Stimulated activated CD4-positive, alpha-beta T cell treated with anti-CD3 and anti-CD28 coated beads, Interleukin-4, amount 100 ng/mL, for 4 hours (primary cell): ENCODE measurements at places on chromosomes 3 and 15.

DNA sequence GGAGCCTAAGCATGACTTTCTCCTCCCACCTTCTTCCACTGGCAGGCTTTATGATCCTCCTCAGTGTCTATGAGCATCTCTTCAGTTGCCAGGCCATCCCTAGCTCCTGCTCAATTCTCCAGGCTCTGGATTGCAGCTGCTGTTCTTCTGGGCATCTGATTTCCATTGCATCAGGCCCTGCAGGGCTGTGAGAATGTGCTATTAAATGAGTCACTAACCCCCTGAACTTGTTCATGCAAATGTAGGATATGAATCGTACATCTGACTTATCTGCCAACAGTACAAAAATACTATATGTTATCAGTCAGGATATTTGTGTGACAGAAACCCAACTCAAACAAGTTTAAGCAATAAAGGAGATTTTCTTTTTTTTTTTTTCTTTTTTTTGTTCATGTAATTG lies 11.9 kb downstream of the GPR176 start:
- no peak for DNase-seq

DNA sequence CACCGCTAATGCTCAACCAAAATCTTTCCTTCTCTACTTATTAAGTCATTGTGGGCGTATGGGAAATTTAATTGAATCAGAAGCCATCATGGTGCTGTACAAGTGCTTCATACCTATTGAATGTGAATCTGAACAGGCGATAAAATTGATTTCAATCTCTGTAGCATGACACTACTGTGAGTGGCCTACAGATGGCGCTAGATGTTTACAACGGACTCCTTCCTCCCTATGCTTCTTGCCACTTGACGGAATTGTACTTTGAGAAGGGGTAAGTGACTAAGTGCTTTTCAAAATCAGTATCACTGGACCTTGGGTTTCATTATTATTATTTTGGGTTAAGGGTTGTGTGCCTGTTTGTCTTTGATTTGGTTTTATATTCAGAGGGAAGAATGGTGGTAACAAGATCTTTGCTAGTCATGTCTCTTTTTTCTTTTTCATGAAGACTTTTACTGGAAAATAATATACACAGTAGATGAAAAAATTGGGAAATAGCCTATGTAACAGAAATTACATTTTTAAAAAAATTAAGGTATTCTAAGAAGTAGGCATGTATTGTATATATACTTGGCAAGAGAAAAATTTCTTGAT lies 35.4 kb downstream of the ACP3 start:
- DNase-seq = peak; percentile 48

DNA sequence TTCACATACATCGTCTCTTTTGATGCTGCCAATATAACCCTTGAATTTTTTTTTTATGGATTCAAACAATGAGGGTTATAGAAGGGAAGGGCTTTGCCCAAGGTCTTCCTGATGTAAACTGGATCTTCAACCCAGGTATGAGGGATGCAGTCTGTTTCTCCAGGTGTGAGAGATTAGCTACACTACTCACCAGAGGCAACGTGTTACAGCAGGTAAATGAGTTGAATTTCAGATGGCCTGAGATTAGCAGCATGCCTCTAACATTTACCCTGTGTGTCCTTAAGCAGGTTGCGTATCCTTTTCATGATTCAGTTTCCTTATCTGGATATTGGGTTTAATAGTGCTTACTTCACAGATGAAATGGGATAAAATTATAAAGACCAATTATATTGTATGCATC lies 1.9 kb downstream of the RTP4 start:
- no peak for DNase-seq

DNA sequence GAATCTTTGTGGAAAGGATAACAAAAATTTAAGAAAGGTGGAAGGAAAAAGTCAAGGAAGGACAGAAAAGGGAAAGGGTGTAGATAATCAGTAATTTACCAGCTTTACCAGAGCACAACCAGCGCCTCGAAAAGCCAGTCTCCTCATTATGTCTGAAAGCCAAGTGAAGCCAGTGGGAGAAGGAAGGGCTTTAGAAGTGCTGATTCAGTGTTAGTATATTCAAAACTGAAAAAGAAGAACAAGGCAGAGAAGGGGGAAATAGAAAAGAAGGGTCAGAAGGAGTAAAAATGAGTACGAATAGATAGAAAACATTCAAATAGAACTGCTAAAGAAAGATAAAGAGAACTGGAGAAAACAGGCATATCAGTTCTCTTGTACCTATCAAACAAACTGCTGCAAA lies 4.1 kb downstream of the PBRM1 start:
- no peak for DNase-seq

GRCh38 chr3:83890763-83891135 lies 1068.0 kb upstream of the CADM2 start:
- no peak for DNase-seq

DNA sequence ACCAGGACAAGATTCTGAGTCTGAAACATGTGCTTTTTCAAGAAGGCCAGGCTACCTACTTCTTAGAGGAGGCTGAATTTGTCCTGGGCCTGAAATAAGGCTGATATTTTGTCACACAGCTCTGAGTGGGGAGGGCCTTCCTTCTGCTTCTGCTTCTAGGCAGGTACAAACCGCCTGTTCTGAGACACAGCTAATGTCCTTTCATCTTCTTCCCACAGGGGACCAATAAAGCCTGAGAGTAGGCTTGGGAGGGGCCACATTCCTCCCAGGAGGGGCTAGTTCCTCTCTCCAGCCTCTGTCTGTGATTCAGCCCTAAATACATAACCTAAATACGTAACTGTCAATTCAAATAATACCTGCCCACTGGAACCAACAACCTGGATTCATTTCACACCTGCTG lies 34.8 kb downstream of the CRYGS start:
- DNase-seq = no peak

DNA sequence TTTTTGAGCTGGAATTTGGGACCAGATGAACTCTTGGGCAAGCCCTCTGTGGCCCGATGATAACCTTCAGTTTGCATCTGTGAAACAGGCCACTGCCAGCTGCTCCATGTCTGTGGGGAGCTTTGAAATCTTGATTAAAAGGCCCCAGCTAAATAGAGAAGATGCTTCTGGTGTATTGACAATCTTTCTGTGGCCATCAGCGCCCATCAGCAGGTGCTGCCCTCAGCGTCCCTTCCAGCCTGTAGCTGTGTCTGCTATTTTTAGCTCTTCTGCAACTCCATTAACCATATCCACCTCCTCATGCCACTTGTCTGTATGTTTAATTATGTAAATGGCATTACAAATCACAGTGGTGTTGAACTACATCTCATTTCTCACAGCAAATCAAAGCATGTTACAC lies 54.0 kb downstream of the CHCHD6 start:
- no peak for DNase-seq

- DNase-seq = no peak
These were observed 3.0 kb upstream of the HDGFL3 start for GRCh38 chr15:83210619-83211018.

- no peak for DNase-seq
These were observed 4.8 kb downstream of the PAQR5 start for GRCh38 chr15:69303337-69304181.

DNA sequence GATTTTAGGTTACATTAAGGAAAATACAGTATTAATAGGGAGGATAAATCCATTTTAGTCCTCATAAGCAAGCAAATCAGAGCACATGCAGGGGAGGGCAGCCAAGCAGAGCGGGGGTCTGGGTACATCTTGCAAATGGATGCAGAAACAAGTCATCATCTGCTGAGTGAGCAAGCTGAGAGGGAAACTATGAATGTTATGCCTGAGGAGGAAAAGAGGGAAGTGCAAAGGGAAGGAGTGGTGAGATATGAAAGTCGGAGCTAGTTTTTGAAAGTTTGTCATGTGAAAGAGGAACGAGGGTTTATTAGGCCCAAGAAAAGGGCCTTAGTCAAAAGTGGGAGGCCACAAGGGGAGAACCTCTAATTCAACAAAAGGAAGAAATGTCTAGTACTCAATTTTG lies 15.4 kb downstream of the PTX3 start:
- no peak for DNase-seq

DNA sequence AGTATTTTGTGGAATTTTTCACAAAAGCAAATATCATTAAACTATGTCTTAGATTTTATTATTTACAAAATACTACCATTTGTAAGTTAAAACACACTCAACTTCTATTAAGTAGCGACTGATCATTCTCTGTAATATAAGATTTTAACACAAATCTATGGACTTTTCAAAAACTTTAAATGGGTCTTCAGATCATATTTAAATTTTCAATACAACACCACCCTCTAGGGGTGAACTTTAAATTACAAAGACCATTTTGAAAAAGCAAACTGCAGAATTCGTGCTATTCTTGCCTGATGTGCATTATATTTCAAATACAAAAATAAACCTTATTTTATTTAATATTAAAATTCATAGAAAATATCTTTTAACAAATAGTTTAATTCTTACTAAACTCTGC lies 8.2 kb upstream of the VGLL4 start:
- DNase-seq = no peak

GRCh38 chr3:113377158-113377557 lies 64.1 kb downstream of the CFAP44 start:
- no peak for DNase-seq

DNA sequence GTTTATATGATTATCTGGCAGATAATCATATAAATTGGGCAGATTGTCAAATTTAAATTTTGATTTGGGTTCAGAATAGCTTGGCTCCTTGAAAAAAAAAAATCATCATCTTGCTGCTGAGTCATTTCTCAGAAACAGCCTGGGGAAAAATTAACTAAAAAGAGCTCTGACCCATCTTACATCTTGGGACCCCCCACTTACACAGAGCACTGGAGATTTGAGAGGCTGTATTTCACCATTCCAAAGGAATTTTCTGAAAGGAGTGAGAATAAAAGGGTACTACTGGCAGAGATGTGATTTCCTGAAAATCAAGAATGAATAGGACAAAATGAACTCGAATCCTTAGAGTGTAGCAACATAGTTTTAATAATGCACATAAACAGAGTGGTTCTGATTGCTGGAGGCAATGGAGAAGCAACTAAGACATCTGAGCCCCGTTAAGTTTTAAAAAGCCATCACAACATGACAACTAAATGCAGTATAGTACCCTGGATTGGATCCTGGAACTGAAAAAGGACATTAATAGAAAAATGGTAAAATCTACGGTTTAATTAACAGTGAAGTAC lies 97.5 kb downstream of the RFTN1 start:
- DNase-seq = no peak

GRCh38 chr3:123535580-123535979 lies 49.3 kb downstream of the HACD2 start:
- DNase-seq = no peak

DNA sequence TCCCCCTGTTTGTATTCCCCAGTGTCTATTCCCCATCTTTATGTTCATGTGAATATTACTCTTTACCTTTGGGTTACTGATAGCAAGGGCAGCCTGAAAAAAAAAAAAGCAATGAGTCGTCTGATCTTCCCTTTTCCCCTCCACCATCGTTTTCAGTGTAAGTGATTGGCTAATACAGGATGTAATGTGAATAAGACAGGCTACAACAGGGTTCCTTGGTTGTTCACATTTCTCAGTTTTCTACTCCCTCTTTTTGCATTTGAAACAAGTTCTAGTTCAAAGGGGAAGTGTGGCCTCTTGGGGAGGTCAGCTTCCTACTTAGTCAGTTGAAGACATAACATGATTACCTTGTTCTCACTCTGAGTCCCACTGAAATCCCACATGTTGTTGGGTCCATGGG lies 278.0 kb upstream of the TRIM42 start:
- DNase-seq = no peak

DNA sequence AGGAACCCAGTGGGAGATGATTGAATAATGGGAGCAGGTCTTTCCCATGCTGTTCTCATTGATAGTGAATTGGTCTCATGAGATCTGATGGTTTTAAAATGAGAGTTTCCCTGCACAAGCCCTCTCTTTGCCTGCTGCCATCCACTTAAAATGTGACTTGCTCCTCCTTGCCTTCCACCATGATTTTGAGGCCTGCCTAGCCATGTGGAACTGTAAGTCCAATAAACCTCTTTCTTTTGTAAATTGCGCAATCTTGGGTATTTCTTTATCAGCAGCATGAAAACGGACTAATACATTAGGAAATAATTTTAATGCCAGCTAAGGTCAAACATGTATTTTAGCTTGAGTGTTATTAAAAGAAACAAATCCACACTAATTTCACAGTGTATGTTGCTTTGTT lies 517.6 kb upstream of the ALCAM start:
- no peak for DNase-seq

- no peak for DNase-seq
These were observed 250.8 kb upstream of the FEZF2 start for GRCh38 chr3:62624185-62624584.

- DNase-seq = no peak
These were observed 27.8 kb downstream of the KLHL6 start for GRCh38 chr3:183527428-183528379.

GRCh38 chr3:44962621-44963393 lies 13.2 kb downstream of the ZDHHC3 start:
- no peak for DNase-seq

DNA sequence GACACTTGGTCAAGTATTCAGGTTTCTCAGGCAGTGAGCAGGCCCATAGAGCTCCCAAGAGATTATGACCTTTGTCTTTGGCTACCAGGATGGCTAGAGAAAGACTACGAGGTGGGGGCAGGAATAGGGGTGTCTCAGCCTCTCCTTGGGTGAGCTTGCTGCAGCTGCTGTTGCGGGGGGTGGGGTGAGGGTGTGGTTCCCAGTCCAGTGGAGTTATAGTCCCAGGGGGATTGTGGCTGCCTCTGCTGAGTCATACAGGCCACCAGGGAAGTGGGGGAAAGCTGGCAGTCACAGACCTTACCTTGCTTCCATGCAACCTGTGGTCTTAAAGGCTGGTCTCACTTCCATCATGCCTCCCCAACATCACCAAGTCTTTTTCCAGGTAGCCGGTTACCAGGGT lies 31.7 kb downstream of the ATP2C1 start:
- no peak for DNase-seq

DNA sequence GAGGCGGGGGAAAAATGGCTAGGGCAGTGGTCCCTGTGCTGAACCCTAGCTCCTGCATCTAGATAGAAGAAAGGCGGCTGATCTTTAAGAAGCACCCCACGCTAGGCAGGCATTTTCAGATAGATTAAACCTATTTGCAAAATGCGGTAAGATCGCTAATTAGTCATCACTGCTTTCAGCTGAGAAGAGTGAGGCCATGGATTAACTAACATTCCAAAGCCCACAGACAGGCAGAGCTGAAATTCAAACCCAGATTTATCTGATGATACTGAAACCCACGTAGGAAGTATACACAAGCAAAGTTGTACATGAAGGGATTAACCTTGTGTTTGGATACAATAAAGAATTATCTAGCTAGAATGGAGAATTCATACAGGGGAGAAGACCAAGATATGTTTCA lies 4.8 kb downstream of the ADPGK start:
- no peak for DNase-seq
